ENCODE measurements at places on chromosomes 12 and 14.

GRCh38 chr14:61355892-61356325 is 34.5 kb downstream of the PRKCH start:
- DNase-seq, result no peak

DNA sequence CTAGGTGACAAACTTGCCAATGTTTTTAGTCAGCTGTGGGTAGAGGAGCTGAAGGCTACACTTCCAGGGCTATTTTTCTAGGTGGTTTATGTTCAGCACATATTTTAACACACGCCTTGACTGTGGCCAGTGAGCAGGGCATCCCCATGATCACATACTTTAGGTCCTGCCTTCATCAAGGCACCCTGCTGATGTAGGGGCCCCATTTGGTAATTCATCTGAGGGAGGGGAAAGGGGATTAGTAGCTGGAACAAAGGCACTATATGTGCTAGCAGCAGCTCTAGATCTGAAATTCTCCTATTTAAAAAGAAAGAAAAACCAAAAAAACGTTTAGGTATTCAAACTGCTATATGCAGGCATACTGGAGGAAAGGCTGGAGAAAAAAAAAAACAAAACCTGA is 14.5 kb downstream of the EGLN3 start:
- DNase-seq, result no peak

DNA sequence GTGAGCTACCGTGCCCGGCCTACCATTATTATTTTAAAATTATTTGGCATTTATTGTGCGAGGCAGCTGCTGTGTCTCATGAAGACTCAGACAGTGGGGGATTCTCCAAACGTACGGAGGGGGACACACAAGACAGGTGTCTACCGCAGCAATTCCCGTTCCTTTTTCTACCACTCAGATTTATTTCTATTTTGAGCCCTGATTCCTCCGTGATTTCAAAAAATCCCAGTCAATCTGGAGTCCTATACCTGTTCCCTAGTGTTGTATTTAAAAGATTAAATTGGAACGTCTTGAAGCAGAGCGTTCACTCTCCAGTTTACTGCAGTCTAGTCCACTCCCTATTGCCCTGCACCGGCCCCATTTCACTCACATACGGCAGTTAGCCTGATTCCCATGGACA is 97.9 kb downstream of the AACS start:
- no peak for DNase-seq

DNA sequence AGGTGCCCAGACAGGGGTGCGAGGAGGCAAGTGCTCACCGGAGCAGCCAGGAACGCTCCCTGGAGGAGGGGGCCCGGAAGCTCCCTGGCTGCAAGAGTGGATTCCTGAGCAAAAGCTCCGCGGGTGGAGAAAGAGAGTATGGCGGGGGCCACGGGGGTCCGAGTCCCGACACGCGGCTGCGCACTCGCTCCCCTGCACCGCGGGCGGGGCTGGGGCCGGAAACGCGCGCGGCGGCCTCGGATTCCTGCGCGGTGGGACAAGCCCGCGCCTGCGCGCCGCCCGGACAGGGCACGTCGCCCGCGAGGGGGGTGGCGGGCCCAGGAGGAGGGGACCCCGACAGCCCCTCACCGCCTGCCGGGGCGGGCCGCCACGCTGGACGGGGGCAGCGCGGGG is 27.8 kb upstream of the GPR132 start:
- DNase-seq, result no peak

- DNase-seq, result no peak
These were observed 50.7 kb upstream of the CSRP2 start for GRCh38 chr12:76929499-76929898.

DNA sequence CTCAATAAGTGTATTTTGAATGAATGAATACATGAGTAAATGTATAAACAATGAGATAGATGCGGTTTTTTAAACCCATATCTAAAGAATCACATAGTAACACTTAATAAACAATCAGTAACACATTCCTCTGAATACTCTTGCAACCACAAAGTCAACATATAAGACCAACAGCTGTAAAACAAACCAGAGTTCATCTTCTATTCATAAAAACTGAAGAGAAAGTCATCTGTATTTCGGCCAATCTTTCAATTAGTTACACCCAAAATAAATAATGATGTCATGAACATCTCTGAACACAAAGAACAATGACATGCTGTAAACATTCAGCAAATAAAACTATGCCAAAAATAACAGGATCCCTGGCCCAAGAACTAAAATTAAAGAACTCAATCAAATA is 47.2 kb downstream of the ARMH4 start:
- DNase-seq, result no peak

- DNase-seq, result no peak
These were observed 70.1 kb downstream of the TSPAN9 start for GRCh38 chr12:3147260-3147659.
